NCI-H1694 (cell line): ENCODE measurements at places on chromosomes 4 and X.
A peak's percentile ranks its signal among the peaks of the same experiment; 100 is the strongest.

- peak; percentile 19 for DNase-seq
Observed at GRCh38 chrX:14508025-14508690, 21.2 kb upstream of the GLRA2 start.

DNA sequence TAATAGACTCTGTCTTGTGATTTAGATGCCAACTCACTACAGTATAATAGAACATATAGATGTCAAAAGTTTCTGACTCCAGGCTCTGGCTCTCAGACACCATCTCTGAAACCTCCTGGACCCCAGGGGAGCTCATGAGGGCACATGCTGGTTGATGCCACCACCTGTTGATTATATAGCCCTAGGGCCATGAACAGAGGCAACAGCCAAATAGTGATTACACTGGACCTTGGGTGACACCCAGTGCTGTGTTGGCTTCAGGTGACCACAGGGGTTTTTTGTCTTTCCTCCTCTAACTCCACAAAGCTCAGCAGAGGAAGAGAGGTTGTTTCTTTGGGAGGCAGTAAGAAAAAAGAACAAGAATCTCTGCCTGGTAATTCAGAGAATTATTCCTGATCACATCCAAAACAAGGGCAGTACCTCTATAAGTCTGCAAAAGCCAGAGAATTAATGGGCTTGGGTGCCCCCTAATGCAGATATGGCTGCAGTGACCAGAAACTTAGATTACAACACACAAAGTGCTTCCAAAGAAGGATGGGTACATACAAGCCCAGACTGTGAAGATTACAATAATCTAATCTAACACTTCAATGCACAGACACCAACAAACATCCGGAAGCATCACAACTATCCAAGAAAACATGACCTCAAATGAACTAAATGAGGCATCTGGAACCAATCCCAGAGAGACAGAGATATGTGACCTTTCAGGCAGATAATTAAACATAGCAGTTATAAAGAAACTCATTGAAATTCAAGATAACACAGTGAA lies 1920.6 kb downstream of the ARAP2 start:
- DNase-seq, result no peak

DNA sequence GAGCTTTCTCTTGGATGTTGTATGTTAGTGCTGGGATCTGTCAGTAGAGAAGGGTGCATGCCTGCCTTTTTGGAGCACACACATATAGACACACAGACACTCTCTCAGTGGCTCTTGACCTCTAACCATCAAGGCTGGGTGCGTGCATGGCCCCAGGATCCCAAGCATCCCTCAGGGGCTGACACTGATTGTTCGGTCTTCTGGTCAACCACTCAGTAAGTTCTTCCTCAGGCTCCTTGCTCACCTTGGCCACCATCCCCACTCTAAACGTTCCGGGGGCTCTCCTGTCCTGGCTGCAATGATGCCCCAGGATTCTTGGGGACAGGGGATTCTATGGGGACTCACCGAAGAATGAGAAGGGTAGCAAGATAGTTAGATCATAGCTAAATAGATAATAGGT lies 179.6 kb downstream of the SHOX start:
- DNase-seq, result no peak

DNA sequence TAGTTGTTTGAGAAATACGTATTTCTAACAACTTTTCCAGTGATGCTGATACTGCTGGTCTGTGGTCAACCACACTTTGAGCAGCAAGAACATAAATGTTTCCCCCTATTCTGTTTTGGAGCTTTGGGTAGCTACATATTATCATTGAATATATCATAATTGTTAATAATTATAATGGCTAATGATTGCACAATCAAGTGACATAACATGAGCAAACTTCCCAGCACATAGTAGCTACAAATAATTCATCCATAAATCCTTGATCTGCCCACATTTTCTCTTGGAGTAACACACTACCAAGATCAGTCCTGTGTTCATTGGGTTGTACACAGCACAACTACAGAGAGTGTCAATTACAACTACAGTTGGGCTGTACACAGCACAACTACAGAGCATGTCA lies 436.3 kb upstream of the MAGEB18 start:
- DNase-seq, result no peak

- no peak for DNase-seq
Observed at GRCh38 chrX:131741103-131741581, 197.3 kb downstream of the OR13H1 start.

- no peak for DNase-seq
Observed at GRCh38 chrX:119602701-119603255, 3.4 kb downstream of the NKRF start.

- peak; percentile 46 for DNase-seq
Observed at GRCh38 chrX:71533851-71534561, 1.1 kb downstream of the OGT start.

GRCh38 chr4:154033921-154034320 lies 245.0 kb upstream of the SFRP2 start:
- DNase-seq, result no peak
